Stimulated activated naive CD8-positive, alpha-beta T cell treated with anti-CD3 and anti-CD28 coated beads, Interleukin-15, Interleukin-2, amounts not matched to agents 100 U/mL and 50 U/mL, for 24 hours (primary cell): ENCODE measurements at places on chromosomes 1 and 21.
A peak's percentile ranks its signal among the peaks of the same experiment; 100 is the strongest.

DNA sequence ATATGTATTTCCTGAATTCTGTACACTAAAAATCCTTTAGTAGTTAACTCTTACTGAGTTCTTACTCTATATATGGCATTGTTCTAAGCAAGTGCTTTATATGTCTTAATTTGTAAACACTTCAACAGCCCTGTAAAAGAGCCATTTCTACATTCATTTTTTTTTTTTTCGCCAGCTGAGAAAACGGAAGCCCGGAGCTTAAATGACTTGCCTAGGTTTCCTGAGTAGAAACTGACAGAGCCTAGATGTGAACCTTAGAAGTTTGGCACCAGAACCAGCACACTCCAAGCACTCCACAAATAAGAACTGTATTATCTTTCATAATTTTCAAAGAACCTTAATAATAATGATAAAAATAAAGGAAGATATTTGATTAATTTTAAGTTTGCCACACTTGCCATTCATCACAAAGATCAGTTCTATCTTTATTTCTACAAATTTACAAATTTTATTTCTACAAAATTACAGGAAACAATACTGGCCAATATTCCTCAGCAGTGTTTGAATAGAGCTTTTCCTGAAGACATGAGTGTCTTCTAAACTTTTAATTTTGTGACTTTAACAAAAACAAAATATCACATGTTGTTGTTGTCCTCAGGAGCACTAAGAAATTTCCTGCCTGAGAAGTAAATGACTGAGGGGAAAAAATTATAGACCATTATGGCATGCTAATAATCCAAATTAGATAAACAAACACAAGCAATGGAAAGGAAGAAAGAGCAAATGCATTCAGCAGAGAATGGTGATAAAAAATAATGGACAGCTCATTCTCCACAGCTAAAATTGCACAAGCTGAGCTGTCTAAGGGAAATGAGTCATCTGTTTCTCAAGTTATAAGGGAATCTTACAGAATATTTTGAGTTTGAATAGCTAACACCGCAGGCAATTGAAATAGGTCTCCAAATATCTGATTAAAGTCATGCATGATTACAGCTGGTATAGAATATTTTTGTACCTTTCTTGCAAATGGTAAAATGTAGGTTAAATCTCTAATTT lies 71.2 kb downstream of the DPYD start:
- DNase-seq, result no peak

DNA sequence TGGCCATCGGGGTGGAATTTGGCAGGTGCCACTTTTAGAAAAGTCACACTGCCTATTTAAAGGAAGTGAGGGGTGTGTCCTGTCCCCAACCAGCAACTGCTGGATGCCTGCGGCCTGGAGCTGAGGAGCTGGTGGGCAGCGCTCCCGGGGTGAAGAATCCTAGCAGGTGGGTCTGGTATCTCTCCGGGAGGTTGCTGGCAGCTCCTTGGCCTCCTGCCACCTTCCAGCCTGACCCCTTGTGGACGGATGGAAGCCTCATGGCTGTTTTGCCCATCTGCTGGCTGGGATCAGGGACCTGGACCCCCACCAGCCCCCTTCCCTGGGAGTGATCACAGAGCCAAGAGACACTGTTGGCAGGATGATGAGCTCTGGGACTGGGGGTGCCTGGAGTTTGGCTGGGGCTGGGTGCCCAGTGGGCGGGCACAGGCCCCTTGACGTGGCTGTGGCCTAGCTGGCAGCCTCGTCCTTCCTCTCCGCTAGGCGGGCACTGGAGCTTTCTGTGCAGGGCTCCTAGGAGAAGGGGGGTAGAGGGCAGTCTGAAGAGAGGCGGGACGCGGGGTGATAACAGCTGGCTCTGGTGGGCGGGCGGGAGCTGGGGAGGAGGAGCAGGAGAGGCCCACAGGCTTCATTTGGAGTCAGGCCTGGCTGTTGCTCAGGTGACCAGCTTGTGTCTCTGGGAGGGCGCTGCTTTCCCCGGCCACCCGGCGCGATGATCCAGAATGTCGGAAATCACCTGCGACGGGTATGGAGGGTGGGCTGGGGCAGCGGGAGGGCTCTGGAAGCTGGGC lies at the start of gene ACOT11:
Gene ACOT11, plus strand, starts transcription at position 628 of the 788 bp plus-strand sequence. Its CDS starts 82 bp downstream, at position 710.
- no peak for DNase-seq

DNA sequence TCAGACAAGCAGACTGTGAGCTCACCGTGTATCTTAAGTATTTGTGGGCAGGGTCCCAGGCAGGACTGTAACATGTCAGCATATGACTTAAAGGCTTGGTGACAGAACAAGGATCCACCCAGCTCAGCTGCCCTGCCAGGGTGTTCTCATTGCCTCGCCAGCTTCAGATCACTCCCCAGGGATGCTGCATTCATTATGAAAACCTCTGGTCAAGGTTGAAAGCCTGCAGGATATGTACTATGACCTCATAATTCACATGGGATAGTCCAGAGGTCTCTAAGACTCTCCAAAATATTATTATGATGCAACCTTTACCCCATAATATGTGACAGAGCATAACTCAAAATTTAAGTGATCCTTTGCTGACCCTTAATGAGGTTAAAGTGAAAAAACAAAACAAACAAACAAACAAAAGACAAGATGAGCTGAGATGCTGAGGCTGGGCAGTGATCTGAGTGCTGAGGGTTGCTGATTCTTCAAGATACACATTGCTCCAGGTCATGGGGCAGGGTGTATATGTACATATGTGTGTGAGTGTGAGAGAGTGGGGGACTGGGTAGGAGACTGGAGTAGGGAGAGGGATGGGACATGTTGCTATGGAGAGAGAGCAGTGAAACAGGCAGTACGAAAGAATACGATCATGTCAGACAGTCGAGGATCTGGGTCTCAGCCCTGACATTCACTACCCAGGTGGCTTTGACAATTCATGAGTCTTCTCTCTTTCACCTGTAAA lies 98.8 kb upstream of the DUSP10 start:
- DNase-seq, result no peak

- no peak for DNase-seq
Observed at GRCh38 chr1:66351913-66352312, 182.0 kb upstream of the SGIP1 start.

- no peak for DNase-seq
Observed at GRCh38 chr1:237396426-237396825, 354.4 kb downstream of the RYR2 start.

GRCh38 chr1:157966031-157966537 lies 27.4 kb upstream of the KIRREL1 start:
- no peak for DNase-seq

- DNase-seq, result no peak
Observed at GRCh38 chr1:113605146-113605545, 154.1 kb downstream of the PHTF1 start.

DNA sequence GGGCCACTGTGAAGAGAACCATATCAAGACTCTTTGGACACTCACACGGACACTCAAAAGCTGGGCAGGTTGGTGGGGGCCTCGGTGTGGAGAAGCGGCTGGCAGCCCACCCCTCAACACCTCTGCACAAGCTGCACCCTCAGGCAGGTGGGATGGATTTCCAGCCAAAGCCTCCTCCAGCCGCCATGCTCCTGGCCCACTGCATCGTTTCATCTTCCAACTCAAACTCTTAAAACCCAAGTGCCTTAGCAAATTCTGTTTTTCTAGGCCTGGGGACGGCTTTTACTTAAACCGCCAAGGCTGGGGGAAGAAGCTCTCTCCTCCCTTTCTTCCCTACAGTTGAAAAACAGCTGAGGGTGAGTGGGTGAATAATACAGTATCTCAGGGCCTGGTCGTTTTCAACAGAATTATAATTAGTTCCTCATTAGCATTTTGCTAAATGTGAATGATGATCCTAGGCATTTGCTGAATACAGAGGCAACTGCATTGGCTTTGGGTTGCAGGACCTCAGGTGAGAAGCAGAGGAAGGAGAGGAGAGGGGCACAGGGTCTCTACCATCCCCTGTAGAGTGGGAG lies 36.3 kb upstream of the TDRD10 start:
- DNase-seq, result no peak

- no peak for DNase-seq
Observed at GRCh38 chr1:116791727-116792126, 37.5 kb downstream of the CD2 start.

- no peak for DNase-seq
Observed at GRCh38 chr1:201608635-201609395, 69.9 kb downstream of the NAV1 start.

DNA sequence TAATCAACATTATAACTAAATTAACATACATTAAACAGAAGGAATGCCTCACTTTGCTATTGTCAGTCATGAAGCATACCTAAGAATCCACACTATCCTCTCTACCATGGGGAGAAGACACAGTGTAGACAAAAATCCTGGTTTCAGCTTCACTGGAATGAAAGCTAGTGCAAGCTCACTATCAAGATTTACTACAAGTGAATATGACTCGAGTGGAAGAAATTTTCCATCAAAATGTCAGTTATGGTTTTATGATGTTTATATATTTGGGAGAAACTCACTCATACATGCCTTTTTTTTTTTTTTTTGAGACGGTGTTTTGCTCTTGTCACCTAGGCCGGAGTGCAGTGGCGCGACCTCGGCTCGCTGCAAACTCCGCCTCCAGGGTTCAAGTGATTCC lies 424.3 kb downstream of the KCNT2 start:
- no peak for DNase-seq

- DNase-seq, result no peak
Observed at GRCh38 chr1:6757719-6758435, 27.4 kb upstream of the CAMTA1 start.

- no peak for DNase-seq
Observed at GRCh38 chr1:100810360-100810759, 84.3 kb downstream of the EXTL2 start.

DNA sequence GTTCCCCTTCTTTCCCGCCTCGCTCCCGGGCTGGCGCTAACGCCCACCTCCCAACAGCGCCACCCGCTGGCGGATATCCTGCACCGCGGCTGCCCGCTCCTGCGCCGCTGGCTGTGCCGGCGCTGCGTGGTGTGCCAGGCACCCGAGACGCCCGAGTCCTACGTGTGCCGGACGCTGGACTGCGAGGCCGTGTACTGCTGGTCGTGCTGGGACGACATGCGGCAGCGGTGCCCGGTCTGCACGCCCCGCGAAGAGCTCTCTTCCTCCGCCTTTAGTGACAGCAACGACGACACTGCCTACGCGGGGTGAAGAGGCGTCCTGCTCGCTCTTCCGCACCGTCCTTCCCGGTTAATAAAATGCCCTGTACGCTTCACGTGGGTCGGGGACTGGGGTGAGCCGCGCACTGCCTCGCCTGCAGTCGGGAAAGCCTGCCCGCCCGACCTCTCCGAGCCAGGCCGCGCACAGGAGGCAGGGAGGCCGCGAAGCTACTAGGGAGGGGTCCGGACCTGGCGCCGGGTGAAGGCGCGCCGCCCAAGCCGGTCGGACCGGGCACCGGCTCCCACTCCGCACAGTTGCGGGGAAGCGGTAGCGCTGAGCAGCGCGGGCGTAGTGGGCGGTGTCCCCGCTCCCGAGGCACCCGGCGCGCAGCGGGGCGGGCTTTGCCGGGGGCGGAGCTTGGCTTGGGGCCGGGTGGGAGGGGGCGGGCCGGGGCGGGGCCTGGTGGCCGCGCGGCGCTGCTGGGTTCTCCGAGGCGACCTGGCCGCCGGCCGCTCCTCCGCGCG lies at the start of gene ADAM15:
Gene ADAM15, plus strand, starts transcription at position 757 of the 782 bp plus-strand sequence. CDS start 71 bp downstream, outside the sequence.
- DNase-seq, result peak; percentile 88

DNA sequence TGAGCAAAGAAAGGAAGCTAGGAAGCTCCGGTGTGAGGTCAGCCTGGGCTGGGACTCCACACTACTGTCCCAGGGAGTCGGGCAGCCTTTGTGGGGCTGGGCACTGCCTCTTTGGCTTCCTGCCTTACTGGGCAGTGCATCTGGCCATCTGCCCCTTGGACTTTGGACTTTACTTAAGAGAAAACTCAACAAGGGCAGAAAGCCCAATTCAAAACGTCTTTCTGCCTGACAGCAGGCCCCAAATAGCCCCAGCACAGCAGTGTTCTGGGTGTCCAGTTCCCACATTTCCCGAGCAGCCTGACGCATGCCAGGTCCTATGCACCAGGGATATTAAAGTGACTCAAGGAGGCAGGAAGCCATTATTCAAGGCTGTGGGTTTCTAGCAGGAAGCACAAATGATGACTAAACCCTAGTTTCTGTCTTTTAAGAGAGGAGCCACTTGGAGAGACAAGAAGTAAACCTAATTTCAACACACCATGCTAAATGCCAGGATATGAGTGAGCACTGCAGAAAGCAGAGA lies 37.9 kb upstream of the EDEM3 start:
- peak; percentile 31 for DNase-seq

DNA sequence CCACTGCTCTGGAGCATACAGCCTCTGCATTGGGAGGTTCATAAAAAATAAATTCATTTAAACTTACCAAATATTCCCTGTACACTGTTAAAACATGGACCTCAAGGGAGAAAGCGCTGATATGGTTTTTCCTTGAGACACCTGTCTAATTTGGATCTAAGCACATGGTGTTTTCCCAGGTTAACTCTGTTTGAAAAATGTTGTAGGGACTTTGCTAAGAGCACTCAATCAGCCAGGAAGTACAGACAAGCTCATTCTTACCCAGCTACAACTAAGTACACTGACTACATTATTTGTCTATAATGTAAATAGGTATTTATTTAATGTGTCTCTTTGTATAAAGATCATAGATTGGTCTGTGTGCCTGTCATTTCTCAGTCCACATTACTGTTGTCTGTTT lies 61.8 kb upstream of the BCAR3 start:
- no peak for DNase-seq

DNA sequence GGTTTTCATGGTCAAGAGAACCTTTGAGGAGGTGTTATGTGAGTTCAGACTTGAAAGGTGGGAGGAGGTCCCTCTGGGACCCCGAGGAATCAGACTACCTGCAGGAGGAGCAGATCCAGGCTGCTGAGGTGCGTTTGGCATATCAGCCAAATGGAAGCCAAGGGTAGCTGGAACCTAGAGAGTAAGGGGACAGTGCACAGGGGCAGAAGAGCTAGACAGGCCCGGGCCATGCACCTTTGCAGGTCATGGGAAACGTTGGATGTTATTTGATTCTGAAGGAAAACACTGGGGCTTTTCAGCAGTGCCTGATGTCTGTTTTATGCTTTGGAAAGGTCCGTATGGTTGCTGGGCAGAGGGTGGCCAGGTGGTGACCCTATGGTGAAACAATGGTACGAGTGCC lies 169.2 kb downstream of the PGBD5 start:
- DNase-seq, result no peak

GRCh38 chr1:100299521-100300222 lies 33.7 kb downstream of the RTCA start:
- DNase-seq, result no peak

- no peak for DNase-seq
Observed at GRCh38 chr21:32206631-32207405, 72.0 kb downstream of the MIS18A start.

DNA sequence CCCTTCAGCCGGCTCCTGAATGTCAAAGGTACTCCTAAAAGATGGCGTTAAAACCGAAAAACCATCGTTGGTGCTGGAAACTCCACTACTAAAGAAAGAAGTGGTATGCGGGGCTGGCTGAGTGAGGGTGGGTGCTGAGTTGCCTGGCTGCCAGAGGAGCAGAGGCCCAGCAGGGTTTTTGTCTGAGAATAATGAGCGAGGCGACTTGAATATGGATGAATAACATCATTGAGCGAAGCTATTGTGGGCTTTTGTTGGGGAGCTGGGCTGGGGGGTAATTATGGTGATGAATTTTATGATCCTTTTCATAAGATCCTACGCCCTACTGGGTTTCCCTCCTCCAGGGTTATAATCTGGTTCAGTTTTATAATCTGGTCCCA lies 2.0 kb downstream of the PDPN start:
- no peak for DNase-seq

GRCh38 chr1:24411963-24412362 lies 1.6 kb downstream of the STPG1 start:
- no peak for DNase-seq
